ENCODE measurements at places on chromosomes 7 and 10. TPM values are rescaled to one million over a fixed set of nuclear protein-coding genes. Genes with fewer than 3 reads are reported as not detected.

GRCh38 chr7:43753843-43754242 is 4.6 kb upstream of the BLVRA start:
- no peak for DNase-seq

GRCh38 chr7:102305414-102306268 is 19.0 kb downstream of the SH2B2 start:
- no peak for DNase-seq

- no peak for DNase-seq
These were observed 2.6 kb upstream of the PIK3CG start for GRCh38 chr7:106862317-106863089.

GRCh38 chr7:148234715-148235114 is 355.9 kb upstream of the C7orf33 start:
- DNase-seq = no peak

DNA sequence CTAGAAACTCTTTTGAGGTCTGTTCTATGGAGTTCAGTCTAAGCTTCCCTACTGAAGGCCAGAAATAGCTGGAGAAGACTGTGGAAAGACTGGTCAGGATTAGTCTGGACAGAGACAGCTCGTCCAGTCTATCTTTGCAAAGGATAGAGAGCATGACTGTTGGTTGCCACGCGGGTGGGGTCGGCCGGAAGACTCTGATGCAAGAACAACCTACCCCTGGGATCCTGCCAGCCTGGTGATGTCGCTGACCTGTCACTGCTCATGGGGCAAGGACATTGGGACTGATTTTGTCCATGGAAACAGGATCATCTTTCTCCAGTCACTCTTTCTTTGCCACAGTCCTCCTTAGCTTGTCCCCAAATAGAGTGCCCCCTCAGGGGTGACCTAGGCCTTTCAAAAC is 337.6 kb upstream of the NPSR1 start:
- no peak for DNase-seq

GRCh38 chr7:14085901-14086300 is 96.4 kb upstream of the ETV1 start:
- peak; percentile 4 for DNase-seq

DNA sequence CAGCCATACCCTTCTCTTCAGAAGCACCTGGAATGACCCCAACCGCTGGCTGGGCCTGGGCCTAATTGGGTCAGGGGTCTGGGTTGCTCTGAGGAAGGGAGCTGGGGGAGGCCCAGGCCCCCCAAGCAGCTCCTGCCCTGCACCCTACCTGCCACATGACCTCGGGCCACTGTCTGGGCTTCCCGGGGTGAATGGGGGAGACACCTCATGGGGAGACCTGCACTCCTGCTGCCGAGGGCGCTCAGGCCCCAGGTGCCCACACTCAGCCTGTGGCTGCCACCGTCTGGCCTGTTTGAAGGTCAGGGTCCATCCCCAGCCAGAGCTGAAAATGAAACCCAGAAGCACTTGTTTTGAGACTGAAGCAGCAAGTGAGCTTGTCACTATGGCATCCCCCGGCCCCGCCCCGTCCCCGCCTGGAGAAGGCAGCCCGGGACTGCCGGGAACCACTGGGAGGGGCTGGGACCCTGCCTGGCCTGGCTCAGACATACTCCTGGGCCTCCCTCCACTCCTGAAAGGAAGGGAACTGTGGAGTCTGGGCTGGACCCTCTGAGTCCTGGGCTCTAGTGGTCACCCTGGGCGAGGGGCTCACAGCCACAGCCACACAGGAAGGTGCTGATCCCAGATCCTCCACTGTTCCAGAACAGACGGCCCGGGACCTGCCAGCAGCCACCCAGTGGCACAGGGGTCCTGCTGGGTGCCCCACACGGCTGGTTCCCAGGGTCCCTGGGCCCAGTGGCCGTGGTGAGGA is 7.4 kb upstream of the MICALL2 start:
- no peak for DNase-seq

GRID1 gene
- 0.05 TPM for total RNA-seq

CFAP46 gene
- total RNA-seq = 2.1 TPM

ZNF467 gene
- total RNA-seq = 3.3 TPM

HPSE2 gene
- total RNA-seq = not detected

CLEC5A gene
- total RNA-seq = not detected

PPP2R2D gene
- total RNA-seq = 38.4 TPM
